Upper lobe of left lung (tissue), 6 donors: ENCODE measurements at places on chromosomes 5 and 9. TPM values are rescaled to one million over a fixed set of nuclear protein-coding genes. Genes with fewer than 3 reads are reported as not detected.

DNA sequence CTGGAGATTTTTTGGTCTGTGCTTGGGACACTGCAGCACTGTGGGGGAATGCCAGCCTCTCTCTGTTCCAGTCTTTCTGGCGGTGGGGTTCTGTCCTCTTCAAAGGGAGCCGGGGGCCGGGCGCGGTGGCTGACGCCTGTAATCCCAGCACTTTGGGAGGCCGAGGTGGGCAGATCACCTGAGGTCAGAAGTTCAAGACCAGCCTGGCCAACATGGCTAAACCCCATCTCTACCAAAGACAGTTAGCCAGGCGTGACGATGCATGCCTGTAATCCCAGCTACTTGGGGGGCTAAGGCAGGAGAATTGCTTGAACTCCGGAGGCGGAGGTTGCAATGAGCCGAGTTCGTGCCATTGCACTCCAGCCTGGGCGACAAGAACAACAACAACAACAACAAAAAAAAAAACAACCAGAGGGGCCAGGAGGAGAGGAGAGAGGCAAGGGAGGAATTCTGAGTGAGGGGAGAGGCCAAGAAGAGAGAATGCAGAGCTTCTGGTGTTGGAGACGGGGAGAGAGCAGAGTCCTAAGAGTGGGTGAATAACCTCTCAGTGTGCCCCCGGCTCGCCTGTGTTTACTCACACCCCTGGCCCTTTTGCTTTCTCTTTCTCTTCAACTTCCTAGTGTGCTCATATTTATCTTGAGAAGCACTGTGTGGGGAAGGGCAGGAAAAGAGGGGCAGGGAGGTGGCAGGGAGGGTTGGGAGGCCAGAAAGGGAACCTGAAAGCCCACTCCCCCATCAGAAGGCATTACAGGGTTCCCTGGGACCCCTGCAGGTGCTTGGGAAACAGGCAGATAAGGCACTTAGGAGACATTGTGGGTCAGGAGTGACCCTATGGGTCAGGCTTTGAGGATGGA is 3.2 kb upstream of the SET start:
- H3K27me3 ChIP-seq, result no peaks in the 10 kb centered on the region
- peak overlapping the region; percentile 22 for H3K4me3 ChIP-seq
- peak; percentile 59 for DNase-seq
- H3K36me3 ChIP-seq, result no peaks in the 10 kb centered on the region
- H3K27ac ChIP-seq, result peak overlapping the region; percentile 93

GRCh38 chr9:34653151-34654072 is 1.4 kb downstream of the IL11RA start:
- H3K27me3 ChIP-seq, result no peaks in the 10 kb centered on the region
- H3K36me3 ChIP-seq, result peaks cover 20% of the 10 kb centered on the region
- no peak overlapping the region for H3K4me3 ChIP-seq
- H3K4me1 ChIP-seq, result peaks cover 49% of the 10 kb centered on the region
- no peak for DNase-seq

- H3K27me3 ChIP-seq, result no peaks in the 10 kb centered on the region
- H3K4me1 ChIP-seq, result no peaks in the 10 kb centered on the region
- H3K36me3 ChIP-seq, result no peaks in the 10 kb centered on the region
Observed at GRCh38 chr9:8536845-8537244, 737.3 kb upstream of the DMAC1 start.

GRCh38 chr5:119681734-119682133 is 52.4 kb downstream of the FAM170A start:
- H3K27me3 ChIP-seq, result no peaks in the 10 kb centered on the region
- no peak overlapping the region for H3K27ac ChIP-seq
- DNase-seq, result no peak
- no peaks in the 10 kb centered on the region for H3K4me1 ChIP-seq
- H3K4me3 ChIP-seq, result no peak overlapping the region

DNA sequence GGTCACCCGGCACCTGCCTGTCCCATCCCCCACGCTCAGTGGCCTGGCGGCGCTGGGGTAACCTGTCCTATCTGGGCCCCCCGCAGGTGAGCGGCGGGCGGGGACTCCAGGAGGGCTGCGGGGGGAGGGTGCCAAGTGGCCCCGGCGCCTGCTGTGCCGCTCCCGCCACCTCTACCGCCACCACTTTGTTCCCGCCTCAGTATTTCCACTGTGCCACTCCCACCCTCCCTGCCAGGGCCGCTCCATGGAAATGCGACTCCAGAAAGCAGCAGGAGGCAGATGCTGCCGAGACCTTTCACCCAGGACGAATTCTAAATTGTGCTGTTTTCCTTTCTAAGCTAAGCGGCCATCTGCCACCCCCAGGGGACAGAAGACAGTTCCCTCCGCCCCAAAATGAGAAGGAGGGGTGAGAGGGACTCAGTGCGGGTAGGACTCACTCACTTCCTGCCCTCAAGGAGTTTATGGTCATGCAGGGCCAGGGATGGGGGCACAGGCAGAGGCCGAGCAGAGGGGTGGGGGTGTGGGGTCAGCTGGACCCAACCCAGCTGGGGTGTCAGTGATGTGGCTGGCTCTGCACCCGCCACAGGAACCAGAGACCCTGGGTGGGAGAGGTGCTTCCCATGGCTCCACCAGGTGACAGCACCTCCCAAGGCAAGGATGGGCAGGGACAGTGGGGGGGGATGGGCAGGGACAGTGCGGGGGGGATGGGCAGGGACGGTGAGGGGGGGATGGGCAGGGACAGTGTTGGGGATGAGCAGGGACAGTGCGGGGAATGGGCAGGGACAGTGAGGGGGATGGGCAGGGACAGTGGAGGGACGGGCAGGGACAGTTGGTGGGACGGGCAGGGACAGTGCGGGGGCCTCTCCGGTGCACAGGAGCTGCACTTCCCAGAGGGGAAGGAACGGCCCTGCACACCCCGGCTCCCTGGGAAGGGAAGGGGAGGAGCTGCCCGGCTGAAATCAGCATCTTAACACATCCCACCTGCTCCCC is 17.8 kb downstream of the NOTCH1 start:
- no peak overlapping the region for H3K4me3 ChIP-seq
- H3K36me3 ChIP-seq, result peaks cover 7% of the 10 kb centered on the region
- peak overlapping the region; percentile 85 for H3K27ac ChIP-seq
- no peak for DNase-seq
- H3K27me3 ChIP-seq, result no peaks in the 10 kb centered on the region

DNA sequence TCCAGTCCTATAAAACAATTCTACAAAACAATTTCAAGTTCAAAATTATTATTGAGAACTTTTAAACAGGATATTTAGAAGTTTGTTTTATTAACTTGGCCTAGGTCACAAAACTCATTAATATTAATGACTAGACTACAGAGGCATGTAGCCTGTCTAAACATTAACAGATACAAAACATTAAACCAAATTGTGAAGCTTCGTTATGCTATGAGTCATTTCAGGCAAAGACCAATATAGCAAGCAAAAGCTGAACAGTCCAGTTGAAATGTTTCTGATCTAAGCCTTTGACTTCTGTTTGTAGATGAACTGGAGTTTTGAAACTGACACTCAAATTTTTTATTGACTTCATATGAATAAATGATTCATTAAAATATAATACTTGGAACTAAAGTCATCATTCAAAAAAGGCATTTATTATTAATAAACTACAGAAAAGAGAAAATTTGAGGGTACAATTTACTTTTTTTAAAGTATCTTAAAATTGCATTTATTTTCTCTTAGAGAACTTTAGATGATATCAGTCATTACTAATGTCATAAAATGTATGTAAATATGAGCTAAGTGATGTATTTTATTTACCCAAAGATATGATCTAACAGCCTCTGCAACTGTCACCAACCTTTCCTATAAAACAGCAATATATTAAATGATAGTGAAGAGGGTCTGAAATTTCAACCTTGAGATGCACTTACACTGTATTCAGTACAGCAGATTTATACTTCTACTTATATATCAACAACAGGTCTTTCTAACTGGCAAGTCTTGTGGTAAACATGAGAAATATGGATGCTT is 188.8 kb downstream of the COMMD10 start:
- no peak overlapping the region for H3K27ac ChIP-seq
- no peak overlapping the region for H3K4me3 ChIP-seq
- H3K27me3 ChIP-seq, result no peaks in the 10 kb centered on the region

NUDT12 gene
- total RNA-seq, result 3.2 TPM

SEPTIN8 gene
- 36.7 TPM for total RNA-seq

MYO10 gene
- total RNA-seq, result 31.9 TPM
